ENCODE measurements at places on chromosomes 3 and 15. TPM values are rescaled to one million over a fixed set of nuclear protein-coding genes. Genes with fewer than 3 reads are reported as not detected.

GRCh38 chr3:111476701-111477100 lies 65.3 kb upstream of the CD96 start:
- no peak for DNase-seq

- DNase-seq = no peak
Observed at GRCh38 chr3:140766465-140766864, 88.6 kb downstream of the TRIM42 start.

DNA sequence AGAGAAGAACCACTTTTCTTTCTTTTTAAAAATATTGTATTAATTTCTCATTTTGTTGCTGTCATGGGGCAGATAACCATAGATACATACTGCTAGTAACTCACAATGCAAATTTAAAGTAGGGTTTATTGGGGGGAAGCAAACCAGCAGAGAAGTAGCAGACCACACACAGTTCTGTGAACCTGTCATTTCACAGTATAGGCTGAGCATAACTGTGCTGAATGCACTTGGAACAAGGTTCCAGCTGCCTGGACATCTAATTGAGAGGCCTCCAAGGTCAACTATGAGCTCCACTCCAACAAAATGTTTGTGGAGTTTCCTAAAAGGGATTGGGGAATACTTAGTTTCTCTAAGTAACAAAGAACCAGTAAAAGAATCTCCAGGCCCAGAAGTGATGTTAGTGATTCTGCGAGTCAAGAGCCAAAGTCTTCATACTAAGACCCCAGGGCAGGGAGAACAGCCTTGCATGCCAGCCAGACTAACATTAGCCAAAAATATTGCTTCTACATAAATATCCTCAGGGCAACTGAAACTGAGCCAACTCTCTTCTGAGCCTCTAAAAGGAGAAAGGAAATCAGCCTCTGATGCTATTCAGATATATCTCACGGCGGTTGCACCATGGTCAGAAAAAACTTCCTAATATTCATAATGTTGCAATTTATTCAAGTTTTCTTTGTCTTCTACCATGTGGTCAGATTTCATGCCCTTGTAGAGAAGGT lies 856.4 kb upstream of the ALCAM start:
- no peak for DNase-seq

DNA sequence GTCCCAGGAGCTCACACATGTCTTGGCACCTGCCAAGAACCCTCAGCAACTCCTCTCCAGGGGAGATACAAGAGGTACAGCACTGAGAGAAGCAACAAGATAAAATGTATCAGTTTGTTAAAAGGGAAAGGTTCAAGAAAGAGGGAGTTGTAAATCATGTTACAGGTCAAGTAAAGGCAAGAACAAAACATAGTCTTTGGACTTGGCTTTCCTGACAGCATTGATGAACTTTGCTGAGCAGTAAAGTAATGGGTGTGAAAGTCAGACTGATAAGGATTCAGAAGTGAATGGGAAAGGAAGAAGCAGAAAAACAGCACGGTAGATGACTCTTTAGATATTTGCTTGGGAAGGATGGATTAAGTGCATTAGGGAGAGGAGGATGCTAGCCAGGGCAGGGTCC lies 27.1 kb downstream of the MBNL1 start:
- DNase-seq = no peak

Gene PP2D1
- not detected for total RNA-seq

DNA sequence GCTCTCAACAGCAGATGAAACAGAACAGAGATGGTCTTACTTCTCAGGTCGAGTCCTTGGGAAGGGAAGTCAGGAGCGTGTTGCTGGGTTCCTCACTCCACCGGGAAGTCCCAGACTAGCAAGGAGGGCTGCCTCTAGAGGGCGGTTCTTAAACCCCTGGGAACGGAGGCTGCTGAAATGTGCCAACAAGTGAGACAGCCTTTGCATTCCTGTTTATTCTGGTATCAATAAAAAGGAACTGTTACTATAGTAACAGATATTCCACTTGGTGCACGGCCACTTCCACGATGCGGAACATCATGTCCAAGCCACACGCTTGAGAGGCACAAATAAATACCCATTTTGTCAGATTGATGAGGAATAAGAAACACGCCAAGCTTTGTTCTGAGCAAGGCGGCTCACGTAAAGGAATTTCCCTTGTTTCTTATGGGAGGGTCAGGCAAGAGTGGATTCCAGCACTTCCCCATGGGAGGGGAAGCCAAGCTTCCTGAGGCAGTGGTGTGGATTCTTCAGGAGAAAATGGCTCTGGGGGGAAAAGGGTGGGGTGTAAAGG lies at the start of gene FAM107A:
TSS of gene FAM107A (minus strand) at position 123 of the 553 bp plus-strand sequence. CDS start 7,531 bp downstream, outside the sequence.
- no peak for DNase-seq

GRCh38 chr3:57793737-57794187 lies 37.7 kb downstream of the SLMAP start:
- DNase-seq = no peak

DNA sequence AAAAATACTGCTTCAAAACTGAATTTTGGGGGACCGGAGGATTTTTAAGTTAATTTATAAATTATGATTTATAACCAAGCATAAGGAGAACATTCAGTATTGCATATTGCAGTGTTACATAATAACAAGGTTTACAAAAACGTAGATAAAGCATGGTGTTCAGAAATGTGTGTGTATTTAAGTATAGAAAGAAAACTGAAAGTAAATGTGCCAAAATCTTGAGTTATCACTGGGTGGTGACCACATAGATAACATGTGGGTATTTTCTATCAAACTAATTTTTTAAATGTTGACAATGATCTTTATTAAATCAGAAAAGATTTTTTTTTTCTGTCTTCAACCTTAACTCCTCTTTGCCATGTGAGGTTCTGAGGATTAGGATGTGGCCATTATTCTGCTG lies 32.6 kb downstream of the EIF2AK4 start:
- no peak for DNase-seq

GRCh38 chr15:78004919-78005634 lies 72.4 kb downstream of the TBC1D2B start:
- DNase-seq = no peak

GRCh38 chr3:150158943-150159625 lies 188.4 kb upstream of the PFN2 start:
- no peak for DNase-seq

Gene REC114
- not detected for total RNA-seq

- DNase-seq = no peak
Observed at GRCh38 chr3:187612656-187613055, 57.5 kb downstream of the SST start.

DNA sequence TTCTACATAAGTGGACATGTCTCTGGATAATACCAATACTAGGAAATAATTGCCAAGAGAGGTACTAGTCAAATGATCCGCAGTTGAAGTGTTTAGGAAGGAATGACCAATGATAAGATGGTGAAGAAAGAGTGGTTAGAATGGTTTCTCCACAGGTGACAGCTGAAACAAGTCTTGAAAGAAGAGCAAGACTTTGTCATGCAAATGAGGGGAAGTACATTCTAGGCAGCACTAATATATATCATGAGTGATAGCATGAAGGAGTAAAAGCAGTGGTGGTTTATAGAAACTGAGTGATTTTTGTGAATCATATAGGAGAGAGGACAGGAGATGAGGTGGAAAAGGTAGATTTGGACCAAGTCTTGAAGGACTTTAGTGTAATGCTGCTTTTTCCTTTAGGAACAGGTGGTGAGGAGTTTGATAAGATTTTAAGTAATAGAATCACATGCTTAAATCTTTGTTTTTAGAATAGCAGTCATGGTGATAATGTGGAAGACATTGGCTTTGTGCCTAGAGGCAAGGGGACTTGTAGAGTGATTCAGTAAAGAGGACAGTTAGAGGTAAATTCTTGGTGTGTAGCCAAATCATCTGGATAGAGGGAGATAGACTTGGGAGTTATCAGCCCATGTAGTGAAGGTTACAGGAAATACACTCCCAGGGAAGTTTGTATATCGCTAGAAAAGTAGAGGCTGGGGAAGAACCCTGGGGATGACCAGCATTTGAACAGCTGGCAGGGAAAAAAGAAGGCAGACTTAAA lies 31.9 kb downstream of the SLMAP start:
- no peak for DNase-seq

Gene LRRC31
- 5.3 TPM for total RNA-seq

Gene PPP1R14D
- not detected for total RNA-seq

DNA sequence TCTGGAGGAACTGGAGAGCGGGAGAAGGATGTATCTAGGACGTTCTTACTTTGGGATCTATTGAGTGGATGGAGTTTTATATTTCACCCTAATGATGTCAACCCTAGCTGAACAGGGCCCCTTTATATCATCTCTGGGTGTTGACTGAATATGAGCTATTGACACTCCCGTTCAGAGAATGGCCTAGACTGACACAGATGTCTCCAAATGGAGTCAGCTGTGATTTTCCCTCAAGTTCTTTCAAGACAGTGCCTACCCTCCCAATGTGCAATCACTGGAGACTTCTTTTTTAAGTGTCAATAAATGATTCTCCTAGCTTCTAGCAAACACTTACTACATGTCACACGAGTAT lies 63.8 kb downstream of the FRMD4B start:
- no peak for DNase-seq

DNA sequence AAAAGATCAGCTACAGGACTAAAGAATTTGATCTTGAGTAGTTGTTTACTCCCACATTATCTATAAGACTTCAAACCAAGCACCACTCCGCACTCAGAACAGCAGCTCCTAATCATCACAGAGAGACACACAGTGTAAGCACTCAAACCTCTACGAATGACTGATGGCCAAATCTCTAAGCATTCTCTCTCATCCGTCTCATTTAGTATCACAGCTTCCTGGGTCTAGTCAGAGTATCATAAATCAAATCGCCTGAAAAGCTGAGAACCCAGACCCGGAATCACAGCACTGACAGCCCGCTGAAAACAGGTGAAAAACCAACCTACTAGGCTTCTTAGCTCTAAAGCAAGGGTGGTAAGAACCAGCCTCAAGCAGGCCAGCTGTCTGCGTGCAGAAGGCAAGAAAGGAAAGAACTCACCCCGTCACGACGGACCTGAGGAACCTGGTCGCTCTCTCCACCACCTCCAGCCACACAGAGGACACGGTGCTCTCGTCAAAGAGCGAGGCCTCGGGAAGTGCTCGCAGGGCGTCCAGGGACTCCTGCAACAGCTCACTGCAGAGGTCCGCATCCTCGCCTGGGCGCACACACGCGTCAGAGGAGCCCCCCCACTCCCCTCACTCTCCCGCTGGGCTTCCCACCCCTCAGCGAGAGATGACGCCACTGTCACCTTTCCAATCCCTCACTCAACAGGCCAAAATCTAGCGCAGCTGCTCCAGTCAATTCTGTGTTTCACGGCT lies 47.9 kb downstream of the HERC2 start:
- DNase-seq = no peak

GRCh38 chr15:70051948-70052633 lies 45.6 kb downstream of the TLE3 start:
- DNase-seq = no peak

GRCh38 chr15:73858062-73858461 lies 15.3 kb upstream of the TBC1D21 start:
- no peak for DNase-seq

Gene SH2D7
- total RNA-seq = not detected

Gene ANKUB1
- total RNA-seq = not detected

- DNase-seq = peak; percentile 75
Observed at GRCh38 chr15:42059661-42060476, 34.5 kb downstream of the PLA2G4D start.

- DNase-seq = peak; percentile 41
Observed at GRCh38 chr15:96340598-96341512, 10.4 kb downstream of the NR2F2 start.

GRCh38 chr3:152266221-152266995 lies 2.3 kb upstream of the MBNL1 start:
- DNase-seq = no peak

DNA sequence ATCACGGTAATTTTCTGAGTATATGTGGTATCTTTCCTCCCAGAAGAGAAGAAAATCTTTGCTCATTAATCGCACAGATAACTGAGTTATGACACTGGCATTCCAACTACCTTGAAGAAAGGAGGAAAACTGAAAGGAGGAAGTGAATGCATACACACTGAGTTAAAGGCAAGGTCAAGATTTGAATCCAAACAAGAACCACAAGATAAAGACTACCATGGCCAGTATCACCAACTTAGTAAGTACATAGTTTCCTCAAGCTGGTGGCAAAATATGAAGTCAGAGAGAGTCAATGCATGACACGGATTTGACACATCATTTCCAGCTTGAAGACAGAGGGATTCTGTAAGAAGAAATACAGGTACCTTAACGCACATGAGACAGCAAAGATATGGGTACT lies 287.5 kb downstream of the ULK4 start:
- DNase-seq = no peak

DNA sequence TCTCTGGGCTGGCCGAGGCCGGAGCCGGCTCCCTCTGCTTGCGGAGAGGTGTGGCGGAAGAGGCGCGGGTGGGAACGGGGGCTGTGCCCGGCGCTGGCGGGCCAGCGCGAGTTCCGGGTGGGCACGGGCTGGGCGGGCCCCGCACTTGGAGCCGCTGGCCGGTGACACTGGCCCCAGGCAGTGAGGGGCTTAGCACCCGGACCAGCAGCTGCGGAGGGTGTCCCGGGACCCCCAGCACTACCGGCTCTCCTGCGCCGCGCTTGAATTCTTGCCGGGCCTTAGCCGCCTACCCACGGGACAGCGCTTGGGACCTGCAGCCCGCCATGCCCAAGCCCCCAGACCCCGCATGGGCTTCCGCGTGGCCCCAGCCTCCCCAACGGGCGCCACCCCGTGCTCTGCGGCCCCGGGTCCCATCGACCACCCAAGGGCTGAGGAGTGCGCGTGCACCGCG lies 736.3 kb upstream of the ARRDC4 start:
- DNase-seq = no peak

GRCh38 chr3:71987089-71987735 lies 202.3 kb upstream of the PROK2 start:
- no peak for DNase-seq

- DNase-seq = no peak
Observed at GRCh38 chr3:149454746-149455145, 19.8 kb upstream of the TM4SF4 start.

DNA sequence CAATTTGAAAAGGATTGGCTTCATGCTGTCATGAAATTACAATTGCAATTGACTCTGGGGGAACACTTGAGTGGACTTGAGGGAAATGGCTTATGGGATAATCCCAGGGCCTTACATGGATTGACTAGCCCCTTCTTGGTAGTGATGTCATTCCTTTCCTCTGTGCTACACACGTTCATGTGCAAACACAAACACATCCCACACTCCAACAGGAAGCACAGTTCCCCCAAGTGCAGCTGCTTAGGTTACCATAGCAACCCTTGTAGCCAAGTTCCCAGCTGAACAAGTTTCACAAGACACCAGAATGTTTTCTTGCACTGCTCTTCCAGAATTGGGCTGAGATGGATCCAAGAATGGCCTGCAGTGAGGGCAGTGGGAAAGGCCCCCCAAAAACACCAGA lies 217.0 kb downstream of the ZNF621 start:
- DNase-seq = no peak

DNA sequence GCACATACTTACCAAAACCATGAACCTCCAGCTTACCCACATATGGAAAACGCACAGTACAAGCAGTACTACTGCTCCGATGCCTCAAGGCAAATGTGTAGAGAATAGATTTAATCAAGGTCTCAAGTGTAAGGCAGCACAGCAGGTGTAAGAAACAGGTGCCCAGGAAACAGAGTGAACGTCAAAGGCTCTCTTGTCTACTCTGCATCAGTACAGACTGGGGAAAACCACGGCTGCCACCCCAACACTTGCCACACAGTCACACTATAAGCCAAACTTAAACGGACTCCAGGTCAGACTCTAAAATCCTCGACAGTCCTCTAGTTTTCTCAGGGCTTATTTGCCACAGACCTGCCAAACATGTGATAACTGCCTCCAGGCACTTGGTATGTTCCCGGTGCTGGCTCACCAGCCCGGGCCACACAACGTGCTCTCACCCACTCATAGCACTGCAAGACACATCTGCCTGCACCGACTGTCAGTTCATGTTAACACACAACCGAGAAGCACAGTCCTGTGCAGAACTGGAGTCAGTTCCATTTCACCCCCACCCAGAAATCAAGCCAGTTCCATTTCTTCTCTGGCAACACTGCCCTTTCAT lies 30.6 kb downstream of the ABCC5 start:
- DNase-seq = no peak
